Dermis blood vessel endothelial cell (primary cell): ENCODE measurements at places on chromosomes 5 and 9. TPM values are rescaled to one million over a fixed set of nuclear protein-coding genes. Genes with fewer than 3 reads are reported as not detected.

GRCh38 chr9:73237140-73237539 is 85.5 kb downstream of the ANXA1 start:
- no peak for DNase-seq

GRCh38 chr9:126809068-126809467 is 4.2 kb downstream of the ZBTB43 start:
- DNase-seq, result no peak

GRCh38 chr5:7852542-7852941 is 1.6 kb upstream of the CFAP90 start:
- no peak for DNase-seq

DNA sequence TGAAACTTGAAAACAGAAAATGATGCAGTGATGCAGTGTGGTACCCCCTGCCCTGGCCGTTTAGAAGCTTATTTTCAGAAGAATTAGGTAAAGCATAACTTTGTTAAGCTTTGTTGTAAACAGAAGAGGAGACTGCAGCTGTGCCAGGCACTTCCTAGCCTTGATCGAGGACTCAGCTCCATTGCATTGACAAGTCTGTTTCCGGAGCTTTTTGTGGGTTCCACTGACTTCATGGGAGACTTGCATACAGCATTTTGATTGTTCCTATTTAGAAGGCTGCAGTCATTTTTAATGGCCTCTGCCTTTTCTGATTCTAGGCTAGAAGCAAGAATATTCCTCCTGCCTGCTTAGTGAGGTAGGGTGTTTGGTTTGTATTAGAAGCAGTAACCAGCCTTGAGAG is 12.3 kb downstream of the MVB12B start:
- DNase-seq, result peak; percentile 52

DNA sequence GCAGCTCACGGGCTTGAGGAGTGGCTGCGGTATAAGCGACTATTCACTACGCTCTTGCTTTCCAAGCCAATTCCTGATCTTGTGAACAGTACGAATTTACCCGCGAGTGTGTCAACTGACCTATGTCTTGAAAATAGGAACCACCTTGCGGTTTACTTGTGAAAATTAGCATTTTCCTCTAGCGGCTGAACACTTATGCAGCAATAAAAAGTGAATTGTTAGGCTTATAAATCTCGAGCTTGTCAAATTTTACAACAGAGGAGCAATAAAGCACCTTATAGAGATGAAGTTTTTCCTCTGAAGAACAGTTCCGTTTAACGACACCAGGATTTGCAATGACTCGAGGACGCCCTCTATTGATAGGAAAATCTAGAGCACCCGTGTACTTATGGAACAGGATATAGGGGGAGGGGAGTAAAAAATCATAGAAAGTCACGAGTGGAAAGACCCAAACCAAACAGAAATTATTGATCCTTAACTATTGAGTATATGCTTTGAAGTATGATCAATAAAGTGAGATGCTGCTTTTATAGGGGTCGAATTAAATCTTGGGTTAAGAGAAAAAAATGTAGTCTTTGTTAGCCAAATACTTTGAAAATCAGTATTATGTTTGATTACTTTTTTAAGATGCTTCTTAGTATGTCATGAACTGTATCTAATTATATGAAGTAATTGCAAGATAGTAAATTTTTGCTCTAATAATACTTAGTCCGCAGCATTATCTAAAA is 1.9 kb upstream of the RGMB start:
- DNase-seq, result peak; percentile 93

DNA sequence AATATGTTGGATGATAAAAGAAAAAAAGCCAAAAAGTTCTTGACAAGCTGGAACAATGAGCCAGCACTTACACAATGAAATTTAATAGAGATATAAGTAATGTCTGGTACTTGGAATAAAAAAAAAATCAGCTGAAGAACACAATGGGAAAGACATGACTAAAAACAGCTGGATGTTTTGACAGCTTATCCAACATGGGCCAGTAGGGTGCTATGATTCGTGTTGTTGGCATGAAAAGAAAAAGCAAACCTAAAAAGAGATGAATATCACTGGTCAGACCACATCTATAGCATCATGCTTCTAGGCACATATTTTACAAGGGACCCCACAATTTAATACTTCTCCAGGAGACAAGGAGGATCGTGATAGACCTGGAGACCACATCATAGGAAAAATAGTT is 175.3 kb downstream of the ARL15 start:
- no peak for DNase-seq

DNA sequence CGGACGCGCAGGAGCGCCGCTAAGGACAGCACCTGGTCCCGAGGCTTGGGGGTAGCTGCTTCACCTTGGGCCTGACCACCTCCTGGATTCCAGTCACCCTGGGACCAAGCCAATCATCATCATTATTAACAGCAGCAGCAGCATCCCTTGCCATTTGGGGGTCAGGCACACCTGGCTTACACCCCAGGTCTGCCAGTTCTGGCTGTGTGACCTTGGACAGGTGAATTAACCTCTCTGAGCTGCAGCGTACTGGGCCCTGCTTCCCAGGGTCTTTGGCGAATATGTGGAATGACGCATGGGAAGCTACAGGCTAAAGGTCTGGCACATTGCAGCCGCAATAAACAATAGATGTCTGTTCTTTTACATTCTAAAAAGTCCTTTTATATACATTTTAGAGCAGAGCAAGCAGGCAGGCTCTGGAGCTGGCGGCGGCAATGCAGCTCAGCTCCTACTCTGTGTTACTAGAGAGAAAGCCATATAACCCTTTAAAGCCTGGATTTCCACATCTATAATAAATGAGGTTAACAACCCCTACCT is 97.8 kb upstream of the CPLX2 start:
- DNase-seq, result no peak

- no peak for DNase-seq
These were observed 51.0 kb upstream of the IFNK start for GRCh38 chr9:27473111-27473529.

GRCh38 chr5:38697013-38697412 is 140.6 kb upstream of the LIFR start:
- DNase-seq, result peak; percentile 55

DNA sequence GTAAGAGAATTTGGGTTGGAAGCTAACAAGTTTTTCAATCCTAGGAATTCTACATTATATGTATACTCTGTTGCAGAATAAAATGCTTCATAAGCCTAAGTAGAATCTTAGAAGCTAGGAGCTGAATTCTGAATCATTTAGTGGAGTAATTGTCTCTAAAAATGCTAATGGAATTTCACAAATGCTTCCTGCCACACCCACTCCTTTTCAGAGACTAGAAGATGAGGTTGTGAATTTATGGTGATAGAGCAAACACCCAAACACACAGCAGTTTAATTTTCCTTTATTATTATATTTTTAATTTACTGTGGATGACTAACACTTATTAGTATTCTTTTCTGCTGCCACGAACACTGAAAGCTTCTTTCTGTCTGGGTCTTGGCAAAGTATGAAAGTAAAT is 208.0 kb upstream of the PDE4D start:
- no peak for DNase-seq

- DNase-seq, result no peak
These were observed 36.8 kb upstream of the C5orf58 start for GRCh38 chr5:170195961-170196360.

DNA sequence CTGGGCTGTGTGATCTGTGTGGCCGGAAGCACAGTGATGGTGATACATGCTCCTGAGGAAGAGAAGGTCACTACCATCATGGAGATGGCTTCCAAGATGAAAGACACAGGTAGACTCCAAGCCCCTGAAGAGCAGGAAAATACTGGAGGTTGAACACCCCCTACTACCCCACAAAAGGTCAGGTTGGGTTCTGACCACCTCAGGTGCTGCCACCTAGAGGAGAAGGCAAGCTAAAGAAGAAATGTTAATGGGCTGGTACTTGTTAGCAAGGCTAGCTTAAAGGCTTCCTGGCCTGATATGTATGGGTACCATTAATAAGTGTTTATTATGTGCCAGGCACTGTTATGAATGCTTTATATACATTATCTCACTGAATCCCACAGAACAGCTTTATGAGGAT is 11.7 kb downstream of the NIPAL4 start:
- peak; percentile 55 for DNase-seq

F12 gene
- 0.85 and 1.3 TPM in 2 replicates for total RNA-seq

GZMA gene
- total RNA-seq, result not detected in 2 replicates

PDE8B gene
- under 0.01 TPM in 2 replicates for total RNA-seq

RIOK2 gene
- 23.3 and 46.6 TPM in 2 replicates for total RNA-seq

HACD4 gene
- total RNA-seq, result 0.51 and 0.56 TPM in 2 replicates
